Activated naive CD4-positive, alpha-beta T cell (primary cell): ENCODE measurements at places on chromosomes 5 and 9.

DNA sequence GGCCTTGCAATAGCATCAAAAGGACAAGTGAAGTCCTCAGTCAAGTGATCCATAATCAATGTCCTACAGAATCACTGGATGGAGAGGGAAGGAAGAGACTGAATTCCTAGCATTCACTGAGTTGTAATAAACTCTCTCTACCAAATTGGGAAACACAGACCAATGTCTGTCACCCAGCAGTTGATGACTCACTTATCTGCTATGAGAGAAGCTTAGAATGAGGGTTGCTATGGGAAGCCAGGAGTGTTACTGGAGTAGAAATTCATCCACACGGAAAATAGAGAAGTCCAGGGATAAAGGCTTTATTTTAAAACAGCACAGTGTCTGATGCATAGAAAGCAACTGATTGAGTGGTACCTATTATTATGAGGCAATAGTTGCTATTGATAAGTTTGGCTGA is 407.4 kb downstream of the BRINP1 start:
- DNase-seq = no peak

GRCh38 chr9:17137566-17137965 is 2.7 kb downstream of the CNTLN start:
- no peak for DNase-seq

DNA sequence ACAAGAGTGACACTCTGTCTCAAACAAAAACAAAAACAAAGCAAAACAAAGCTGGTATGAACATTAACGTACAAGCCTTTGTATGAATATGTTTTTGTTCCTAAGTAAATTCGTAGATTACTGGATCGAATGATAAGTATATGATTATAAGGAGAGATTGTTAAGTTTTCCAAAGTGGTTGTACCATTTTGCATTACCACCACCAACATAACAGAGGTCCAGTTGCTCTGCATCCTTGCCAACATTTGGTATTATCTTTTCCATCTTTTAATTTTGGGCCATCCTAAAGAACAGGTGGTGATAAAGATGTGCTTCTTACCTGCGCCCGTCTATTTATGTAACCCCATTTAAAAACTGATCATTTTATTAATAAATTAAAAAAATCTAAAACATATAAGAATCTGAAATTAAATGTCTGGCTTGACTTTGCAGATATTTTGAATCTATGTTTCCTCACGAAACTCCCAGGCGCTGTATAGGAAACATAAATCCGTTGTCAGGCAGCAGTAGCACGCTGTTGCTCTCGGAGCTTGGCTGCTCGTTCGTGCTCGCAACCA is 593 bp upstream of the NAA35 start:
- DNase-seq = no peak

DNA sequence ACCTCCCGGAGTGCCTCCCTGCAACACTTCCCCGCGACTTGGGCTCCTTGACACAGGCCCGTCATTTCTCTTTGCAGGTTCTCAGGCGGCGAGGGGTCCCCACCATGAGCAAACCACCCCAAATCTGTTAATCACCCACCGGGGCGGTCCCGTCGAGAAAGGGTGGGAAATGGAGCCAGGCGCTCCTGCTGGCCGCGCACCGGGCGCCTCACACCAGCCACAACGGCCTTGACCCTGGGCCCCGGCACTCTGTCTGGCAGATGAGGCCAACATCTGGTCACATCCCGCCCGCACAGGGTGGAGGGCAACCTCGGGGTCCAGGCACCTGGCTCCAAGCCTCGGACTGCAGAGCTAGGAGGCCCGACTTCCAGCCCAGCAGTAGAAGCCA is 776 bp upstream of the TERT start:
- no peak for DNase-seq

GRCh38 chr5:94885931-94886330 is 267.5 kb downstream of the SLF1 start:
- DNase-seq = no peak

DNA sequence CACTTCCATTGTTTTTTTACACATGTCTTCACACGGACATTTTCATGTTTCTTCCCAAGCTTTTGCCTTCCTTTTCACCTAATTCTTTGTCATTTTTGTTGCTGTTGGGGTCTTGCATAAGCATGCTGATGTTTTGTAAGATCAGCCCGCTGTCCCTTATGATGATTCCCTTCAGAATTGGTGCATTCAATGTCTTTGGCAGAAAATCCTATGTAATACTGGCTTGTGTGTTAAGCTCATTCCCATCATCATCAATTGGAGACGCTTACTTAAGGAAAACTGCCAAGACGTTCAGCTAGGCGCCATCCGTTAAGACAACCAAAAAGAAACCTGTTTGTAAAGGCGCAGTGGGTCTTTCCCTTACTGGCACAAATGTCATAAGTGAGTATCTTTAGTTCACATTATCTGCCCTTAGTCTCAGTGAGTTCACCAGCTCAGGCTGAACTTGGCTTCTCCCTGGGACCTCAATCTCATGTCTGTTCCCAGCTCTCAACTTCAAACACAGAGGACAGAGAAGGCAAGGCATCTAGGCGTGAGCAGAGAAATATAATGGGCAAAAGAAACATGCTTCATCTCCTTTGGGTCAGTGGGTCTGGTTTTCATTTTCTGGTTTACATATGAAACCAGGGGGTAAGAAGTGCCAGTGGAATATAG is 97.9 kb downstream of the EFNA5 start:
- DNase-seq = no peak

- DNase-seq = no peak
Observed at GRCh38 chr5:100142607-100143006, 392.6 kb upstream of the FAM174A start.

DNA sequence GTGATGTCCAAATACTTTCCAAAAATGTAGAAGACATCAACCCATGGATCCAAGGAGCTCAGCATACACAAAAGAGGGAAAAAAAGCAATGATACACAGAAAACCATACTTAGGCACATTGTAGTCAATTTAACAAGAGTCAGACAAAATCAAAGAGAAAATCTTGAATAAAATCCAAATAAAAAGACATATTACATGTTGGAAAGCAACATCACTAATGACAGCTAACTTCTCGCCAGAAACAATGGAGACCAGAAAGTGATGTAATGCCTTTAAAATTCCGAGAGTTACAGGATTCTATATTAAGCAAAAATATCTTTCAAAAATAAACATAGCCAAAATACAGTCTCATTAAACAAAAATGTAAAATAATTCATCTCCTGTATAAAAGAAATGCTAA is 79.8 kb upstream of the SLCO4C1 start:
- no peak for DNase-seq

GRCh38 chr5:171155621-171156020 is 153.4 kb upstream of the TLX3 start:
- no peak for DNase-seq

DNA sequence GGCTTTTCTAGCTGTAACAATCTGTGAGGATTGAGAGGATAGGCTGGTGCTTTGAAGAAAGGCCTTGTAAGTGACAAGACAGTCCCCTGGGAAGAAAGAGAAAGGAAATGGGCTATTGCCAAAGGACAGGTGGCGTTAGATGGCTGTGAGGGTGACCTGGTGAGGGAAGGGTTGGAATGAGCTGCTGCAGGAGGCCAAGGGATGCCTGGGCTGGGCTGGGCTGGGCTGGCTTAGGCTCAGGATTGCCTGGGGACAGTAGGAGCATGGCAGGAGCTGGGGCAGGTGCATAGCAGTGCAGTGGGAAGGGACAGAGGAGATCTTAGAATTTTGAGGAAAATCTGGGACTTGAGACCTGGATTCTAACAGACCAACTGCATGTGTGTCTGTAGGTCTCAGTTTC is 9.7 kb upstream of the MYOZ3 start:
- DNase-seq = no peak

GRCh38 chr9:84141741-84142370 is 161.3 kb downstream of the RMI1 start:
- DNase-seq = no peak

- no peak for DNase-seq
Observed at GRCh38 chr5:145987856-145988255, 51.5 kb downstream of the SH3RF2 start.

DNA sequence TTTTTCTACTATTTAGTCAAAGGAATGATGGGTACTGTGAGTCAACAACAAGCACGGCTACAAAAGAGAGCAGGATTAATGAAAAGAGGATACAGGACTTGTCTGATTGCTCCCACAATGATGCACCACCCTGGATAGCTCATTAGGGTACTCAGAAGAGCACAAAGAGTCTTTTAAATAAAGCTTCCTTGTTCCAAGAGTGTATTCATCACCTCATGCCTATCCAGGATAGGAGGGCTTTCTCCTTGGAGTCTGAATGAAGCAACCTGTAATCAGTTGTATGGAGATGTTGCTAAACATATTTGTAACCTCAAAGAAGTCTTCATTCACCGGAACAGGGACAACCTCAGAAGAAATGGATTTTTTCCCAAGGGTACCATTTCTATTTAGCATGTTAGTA is 219.5 kb upstream of the TMEM161B start:
- no peak for DNase-seq

- DNase-seq = no peak
Observed at GRCh38 chr9:101859620-101860019, 121.2 kb upstream of the GRIN3A start.

DNA sequence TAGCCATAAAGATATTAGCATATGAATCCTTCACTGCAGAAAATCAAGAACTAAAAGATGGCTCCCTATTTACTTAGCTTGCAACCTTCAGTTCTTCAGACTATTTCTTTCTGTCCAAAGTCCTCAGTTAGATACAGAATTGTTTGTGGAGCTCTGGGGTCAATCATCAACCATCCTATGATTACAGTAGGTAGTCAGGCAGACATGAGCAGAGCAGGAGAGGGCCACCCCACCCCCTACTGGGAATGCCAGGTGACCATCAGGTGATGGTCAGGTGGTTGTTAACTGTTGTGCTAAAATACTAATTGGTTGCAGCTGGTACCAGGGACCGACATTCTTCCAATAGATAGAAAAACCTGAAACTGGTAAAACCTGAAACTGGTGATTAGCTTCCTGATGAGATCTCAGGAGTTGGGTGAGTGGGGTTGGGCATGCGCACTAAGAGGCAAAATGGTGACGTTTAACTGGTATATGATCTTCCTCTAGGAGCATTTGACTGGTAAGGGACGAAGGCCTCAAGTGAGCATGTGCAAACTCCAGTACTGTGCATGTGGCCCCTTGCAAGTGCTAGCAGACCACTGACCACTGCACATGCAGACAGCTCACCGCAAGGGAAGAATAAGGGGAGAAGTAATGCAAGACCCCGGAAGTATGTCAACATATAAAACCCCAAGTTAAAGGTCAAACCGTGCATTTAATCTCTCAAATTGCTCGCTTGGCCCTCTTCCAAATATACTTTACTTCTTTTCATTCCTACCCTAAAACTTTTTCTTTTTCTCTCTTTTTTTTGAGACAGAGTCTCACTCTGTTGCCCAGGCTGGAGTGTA is 13.6 kb downstream of the C9orf57 start:
- no peak for DNase-seq

GRCh38 chr9:23702311-23702922 is 123.6 kb downstream of the ELAVL2 start:
- DNase-seq = no peak

GRCh38 chr9:86126998-86127972 is 27.9 kb upstream of the GOLM1 start:
- no peak for DNase-seq

- no peak for DNase-seq
Observed at GRCh38 chr9:123329329-123329955, 26.6 kb upstream of the CRB2 start.

DNA sequence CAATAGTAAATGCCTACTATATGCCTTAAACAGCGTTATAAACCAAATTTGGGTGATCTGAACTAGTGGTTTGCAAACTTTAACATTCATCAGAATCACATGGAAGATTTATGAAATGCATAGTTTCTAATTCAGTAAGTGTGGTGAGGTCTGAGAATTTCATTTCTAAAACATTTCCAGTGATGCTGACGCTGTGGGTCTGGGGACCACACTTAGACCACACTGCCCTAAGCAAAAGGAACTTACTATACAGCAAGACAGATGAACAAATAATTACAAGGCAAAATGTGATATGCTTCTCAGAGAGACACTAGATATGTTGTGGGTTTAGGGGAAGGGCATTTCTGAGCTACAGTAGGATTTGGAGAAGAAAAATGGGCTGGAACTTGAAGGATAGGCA is 72.6 kb downstream of the OXCT1 start:
- DNase-seq = no peak

- no peak for DNase-seq
Observed at GRCh38 chr5:65893749-65894430, 32.5 kb upstream of the ERBIN start.

DNA sequence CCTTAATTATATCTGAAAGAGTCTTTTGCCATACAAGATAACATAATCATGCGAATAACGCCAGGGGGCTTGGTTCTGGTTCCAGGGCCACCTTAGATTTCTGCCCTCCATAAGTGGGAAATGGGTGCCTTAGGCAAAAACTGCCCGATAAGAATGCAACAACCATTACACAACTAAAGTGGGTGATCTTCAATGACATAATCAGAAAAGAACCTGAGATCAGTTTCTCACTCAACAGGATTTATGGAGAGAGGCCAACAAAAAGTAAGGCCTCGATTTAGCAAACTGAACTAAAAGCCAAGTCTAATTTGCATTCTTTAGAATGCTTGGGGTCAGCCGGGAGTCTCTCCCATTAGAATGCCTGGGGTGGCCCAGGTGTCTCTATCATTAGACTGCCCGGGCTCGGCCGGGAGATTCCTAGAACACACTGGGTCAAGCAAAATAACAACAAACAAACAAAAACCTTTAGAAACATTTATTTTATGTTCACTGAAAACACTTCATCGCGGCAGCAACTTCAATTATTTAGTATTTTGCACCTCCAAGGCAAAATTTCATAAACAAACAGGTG is 194.8 kb downstream of the AUH start:
- no peak for DNase-seq

DNA sequence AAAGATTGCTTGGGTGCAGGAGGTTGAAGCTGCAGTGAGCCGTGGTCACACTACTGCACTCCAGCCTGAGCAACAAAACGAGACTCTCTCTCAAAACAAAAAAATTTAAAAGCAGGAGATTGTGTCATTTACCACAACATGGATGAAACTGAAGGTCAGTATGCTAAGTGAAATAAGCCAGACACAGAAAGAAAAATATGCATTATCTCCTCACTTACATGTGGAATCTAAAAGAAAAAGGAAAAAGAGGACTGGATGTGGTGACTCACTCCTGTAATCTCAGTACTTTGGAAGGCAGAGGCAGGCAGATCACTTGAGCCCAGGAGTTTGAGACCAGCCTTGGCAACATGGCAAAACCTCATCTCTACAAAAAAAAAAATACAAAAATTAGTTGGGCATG is 146.8 kb upstream of the DAPK1 start:
- no peak for DNase-seq

- DNase-seq = no peak
Observed at GRCh38 chr5:115487756-115488155, 56.8 kb downstream of the FEM1C start.

DNA sequence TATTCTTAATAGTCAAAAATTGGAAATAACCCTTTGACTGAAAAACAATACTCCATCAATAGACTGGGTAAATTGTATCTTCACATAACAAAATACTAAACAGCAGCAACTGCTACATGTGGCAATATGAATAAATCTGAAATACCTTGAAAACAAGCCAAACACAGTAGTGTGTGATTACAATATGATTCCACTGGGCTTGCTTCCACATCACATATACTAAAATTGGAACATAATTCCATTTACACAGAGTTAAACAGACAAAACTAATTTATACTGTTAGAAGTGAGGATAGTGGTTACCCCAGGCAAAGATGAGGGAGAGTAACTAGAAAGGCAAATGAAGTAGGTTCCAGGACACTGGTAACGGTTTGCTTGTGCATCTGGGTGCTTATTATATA is 20.4 kb downstream of the FNIP1 start:
- no peak for DNase-seq
